Fibroblast of lung (primary cell): ENCODE measurements at places on chromosomes 6 and 20. TPM values are rescaled to one million over a fixed set of nuclear protein-coding genes. Genes with fewer than 3 reads are reported as not detected.

DNA sequence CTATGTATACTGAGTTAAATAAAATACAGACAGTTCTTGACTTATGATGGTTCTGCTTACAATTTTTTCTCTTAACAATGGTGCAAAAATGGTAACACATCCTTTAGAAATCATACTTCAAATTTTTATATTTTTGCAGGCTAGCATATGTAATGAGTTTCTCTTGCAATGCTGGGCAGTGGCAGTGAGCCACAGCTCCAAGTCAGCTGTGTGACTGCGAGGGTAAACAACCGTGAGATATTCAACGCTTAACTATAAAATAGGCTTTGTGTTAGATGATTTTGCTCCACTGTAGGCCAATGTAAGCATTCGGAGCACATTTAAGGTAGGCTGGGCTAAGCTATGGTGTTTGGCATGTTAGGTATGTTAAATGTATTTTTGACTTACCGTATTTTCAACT, 136.1 kb downstream of the PLCB4 start:
- no peak for DNase-seq

Gene GTF3C6
- polyA plus RNA-seq, result 74.4 and 90.5 TPM in 2 replicates

DNA sequence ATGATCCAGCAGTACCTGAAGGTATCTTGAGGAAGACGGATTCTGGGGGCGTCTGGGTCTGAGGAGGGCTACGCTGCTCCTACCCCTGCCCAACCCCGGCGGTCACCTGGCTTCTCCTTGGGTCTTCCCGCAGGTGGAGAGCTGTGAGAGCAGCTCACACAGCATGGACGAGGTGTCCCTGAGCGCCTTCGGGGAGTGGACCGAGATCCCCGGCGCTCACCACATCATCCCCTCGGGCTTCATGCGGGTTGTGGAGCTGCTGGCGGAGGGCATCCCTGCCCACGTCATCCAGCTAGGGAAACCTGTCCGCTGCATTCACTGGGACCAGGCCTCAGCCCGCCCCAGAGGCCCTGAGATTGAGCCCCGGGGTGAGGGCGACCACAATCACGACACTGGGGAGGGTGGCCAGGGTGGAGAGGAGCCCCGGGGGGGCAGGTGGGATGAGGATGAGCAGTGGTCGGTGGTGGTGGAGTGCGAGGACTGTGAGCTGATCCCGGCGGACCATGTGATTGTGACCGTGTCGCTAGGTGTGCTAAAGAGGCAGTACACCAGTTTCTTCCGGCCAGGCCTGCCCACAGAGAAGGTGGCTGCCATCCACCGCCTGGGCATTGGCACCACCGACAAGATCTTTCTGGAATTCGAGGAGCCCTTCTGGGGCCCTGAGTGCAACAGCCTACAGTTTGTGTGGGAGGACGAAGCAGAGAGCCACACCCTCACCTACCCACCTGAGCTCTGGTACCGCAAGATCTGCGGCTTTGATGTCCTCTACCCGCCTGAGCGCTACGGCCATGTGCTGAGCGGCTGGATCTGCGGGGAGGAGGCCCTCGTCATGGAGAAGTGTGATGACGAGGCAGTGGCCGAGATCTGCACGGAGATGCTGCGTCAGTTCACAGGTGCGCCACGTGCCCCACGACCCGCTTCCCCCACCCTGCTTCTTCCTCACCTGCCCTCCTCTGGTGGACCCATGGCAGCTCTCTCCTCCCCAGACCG, 166.9 kb upstream of the RNF24 start:
- no peak for DNase-seq

GRCh38 chr20:38094373-38094891, 60.9 kb downstream of the RPRD1B start:
- peak; percentile 69 for DNase-seq

DNA sequence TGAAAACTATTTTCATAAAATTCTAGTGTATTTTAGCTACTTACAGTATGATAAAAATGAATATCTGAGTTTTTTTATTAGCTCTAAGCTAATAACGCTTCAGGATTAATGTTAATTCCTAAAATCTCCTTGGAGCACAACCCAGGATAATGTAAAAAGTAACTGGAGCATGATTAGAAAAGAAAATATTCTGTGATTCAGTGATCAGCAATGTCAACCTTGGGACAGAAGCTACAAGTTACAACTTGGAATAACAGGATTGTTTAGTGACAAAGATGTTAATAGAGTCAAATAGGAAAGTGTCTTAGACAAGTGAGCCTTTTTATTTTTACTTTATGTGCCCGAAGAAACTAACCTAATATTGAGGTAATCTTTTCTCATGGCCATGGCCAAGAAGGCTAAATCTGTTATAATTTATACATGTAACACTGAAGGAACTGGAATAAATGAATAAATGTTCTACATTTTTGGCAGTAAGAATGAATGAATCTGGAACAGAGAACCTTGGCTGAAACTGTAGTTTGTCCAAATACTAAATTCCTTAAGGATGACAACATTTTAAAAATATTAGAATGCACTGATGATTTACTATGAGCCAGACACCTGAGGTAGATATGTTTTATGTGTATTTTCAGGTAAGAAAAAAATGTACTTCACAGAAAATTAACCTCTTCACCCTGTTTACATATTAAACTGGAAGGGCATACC, 994.0 kb downstream of the GRIK2 start:
- no peak for DNase-seq

GRCh38 chr6:3835055-3835731, 14.0 kb upstream of the FAM50B start:
- DNase-seq, result no peak

DNA sequence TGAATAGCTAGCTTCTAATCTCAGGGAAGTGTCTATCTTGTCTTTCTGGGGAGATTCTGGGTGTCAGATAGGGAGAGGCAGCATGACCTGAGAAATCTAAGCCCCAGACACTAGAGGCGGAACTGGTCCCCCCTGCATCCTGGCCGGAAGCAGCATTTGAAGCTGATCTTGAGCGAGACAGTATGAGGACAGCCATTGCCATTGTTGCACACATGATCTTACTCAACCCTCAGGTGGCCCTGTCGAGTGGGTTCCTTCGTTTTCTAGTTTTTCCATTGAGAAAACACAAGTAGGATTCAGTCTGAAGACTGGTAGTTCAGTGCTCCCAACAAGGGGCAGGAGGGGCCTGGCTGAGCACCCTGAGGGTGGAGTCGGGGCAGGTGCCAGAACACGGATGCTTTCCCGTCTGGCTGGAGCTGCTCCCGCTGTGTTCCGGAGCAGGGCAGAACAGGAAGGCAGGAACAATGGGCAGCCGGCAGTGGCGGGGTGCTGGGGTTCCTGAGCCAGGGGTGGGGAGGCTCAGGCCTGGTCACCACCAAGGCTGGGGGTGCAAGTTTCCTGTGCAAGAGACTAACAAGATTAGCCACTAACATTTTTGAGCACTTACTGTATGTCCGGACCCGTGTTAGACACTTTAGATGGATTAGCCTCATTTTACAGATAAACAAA, 7.9 kb upstream of the SDCBP2 start:
- peak; percentile 57 for DNase-seq

DNA sequence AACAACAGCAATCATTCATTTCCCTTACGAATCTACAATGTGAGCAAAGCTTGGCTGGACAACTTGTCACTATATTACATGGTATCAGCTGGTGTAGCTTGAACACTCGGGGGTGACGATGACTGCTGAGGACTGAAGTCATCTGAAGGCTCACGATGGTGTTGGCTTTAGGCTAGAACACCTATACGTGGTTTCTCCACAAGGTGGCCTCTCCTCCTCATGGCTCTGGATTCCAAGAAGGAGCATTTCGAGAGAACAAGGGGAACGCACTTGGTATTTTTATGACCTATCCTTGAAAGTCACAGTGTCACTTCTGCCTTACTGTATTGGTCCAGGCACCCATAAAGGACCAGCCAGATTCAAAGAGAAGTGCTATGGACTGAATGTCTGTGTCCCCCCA, 37.5 kb upstream of the ADGRF1 start:
- DNase-seq, result no peak

Gene TMC2
- not detected in 2 replicates for polyA plus RNA-seq

- no peak for DNase-seq
Observed at GRCh38 chr6:70270287-70271005, 32.4 kb downstream of the COL9A1 start.

GRCh38 chr6:87588756-87589407, 905 bp downstream of the RARS2 start:
- peak; percentile 52 for DNase-seq

Gene SPTLC3
- 1.2 and 4.0 TPM in 2 replicates for polyA plus RNA-seq

Gene CPXM1
- polyA plus RNA-seq, result 0.92 and 11.2 TPM in 2 replicates

Gene PPP1R16B
- polyA plus RNA-seq, result not detected in 2 replicates

DNA sequence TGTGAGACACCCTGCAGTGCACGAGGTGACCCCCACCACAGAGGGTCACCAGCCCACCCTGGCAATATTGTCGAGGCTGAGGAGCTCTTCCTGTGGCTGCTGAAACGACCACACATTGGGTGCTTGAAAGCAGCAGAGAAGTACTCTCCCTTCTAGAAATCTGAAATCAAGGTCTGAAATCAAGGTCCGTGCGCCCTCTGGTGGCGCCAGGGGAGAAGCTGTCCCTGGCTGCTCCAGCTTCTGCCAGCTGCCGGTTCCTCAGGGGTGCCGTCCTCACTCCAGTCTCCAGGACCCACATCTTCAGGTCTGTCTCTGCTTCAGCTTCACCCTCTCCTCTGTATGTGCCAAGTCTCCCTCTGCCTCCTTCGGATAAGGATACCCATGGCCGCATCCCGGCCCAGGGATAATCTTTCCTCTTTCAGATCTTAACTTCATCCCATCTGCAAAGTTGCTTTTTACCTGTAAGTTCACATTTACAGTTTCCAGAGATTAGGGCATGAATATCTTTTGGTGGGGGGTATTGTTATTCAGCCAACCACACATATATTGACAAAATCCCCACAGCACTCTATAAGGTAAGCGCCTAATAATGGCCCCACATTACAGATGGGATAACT, 108.3 kb upstream of the PHACTR3 start:
- peak; percentile 59 for DNase-seq

Gene SLC22A3
- polyA plus RNA-seq, result 0.03 TPM in 2 replicates

DNA sequence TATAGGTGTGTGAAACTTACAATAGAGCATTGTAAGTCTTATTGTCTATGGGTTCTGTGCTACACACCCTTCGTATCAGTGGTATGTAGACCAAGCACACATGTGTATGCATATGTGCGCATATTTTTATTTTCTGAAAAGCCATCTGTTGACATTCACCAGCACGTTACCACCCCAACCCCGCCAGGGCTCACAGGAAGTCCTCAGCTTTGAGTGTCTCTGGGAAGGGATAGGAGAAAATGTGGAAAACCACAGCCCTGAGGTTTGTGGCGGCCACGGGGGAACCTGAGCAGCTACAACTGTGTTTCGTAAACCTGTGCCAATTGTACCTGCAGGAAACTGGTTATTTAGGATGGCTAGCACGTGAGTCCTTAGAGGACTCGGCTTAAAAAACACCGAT, 123.3 kb upstream of the PHACTR3 start:
- no peak for DNase-seq

GRCh38 chr6:111775145-111775922, 97.9 kb downstream of the FYN start:
- peak; percentile 18 for DNase-seq

DNA sequence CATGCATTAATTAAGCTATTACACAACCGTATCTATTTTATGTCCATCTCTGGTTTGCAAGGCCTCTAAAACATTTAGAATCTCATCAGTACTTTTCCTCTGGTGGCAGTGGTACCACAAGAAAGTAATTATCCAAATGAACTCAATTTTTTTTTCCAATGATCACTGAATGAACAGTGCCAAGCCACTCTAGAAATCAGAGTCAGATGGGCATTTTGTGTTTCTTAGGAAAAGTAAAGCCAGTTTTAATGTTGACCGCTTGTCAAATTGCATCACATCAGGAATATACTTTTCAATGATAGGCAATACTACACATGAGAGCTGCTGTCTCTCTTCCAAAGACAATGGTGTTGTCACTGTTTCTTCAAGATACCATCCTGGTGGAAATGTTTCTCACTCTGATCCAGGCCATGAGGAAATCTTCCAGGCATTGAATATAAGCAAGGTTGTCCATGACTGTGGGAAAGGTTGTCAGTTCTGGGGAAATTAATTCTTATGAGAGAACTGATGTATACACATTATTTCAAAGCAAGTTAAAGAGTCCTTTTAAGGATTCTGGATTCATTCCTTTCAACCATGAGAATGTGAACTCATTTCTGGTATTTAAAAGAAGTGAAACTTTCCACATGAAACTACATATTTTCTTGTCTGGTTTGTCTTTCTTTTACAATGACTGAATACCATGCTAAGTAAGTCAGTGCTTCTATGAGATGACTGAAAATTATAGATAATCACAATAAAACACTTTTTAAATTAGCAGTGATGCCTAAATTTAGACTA, 108.8 kb upstream of the TCF21 start:
- no peak for DNase-seq

Gene TDRD6
- 0.01 TPM in 1 of 2 replicates, not detected in the other for polyA plus RNA-seq

Gene MRAP2
- 0.03 and 0.10 TPM in 2 replicates for polyA plus RNA-seq

Gene GSTA2
- not detected in 2 replicates for polyA plus RNA-seq

GRCh38 chr6:24927985-24928745, 7.6 kb downstream of the RIPOR2 start:
- peak; percentile 81 for DNase-seq

Gene DCDC2
- 0.01 TPM in 1 of 2 replicates, not detected in the other for polyA plus RNA-seq

DNA sequence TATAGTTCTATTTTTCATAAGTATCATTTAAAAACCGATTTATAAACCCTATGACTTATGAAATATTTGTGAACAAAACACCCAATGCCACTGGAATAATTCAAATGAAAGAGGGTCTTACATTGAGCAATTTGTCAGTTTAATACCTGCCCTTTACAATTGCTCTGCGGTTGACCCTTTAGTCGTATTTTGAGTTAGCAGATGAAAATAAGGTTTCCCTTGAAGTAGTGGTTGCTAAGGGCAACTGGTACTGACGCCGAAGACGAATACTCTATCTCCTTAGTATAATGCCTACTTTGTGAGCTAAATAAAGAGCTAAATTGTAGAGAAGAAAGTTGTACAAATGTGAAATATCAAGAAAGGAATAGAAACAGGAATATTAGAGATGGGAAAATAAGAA, 69.4 kb downstream of the KCNQ5 start:
- DNase-seq, result no peak

DNA sequence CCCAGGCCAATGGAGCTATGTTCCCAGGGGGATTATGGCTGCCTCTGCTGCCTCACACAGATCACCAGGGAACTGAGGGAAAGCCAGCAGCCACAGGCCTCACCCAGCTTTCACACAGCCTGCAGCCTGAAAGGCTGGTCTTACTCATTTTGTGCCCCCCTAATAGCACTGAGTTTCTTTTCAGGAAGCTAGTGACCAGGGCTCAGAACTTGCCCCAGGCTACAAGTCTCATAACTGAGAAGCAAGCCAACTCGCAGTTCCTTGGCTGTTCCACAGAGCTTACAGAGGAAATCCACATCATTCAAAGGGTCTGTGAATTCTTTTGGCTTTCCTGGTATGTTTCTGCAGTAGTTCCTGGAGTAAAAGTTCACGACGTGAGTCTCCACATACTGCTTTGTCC, 524.8 kb upstream of the GJE1 start:
- no peak for DNase-seq

Gene RHAG
- 0.06 TPM in 1 of 2 replicates, not detected in the other for polyA plus RNA-seq

- DNase-seq, result peak; percentile 25
Observed at GRCh38 chr6:52284131-52284459, 447 bp downstream of the MCM3 start.
